Cardiac septum (tissue), 1 donor: ENCODE measurements at places on chromosomes 11 and 22. TPM values are rescaled to one million over a fixed set of nuclear protein-coding genes. Genes with fewer than 3 reads are reported as not detected.

The KDM4F gene
- not detected for total RNA-seq

The CEND1 gene
- total RNA-seq, result 0.65 TPM

The PRAME gene
- 0.27 TPM for total RNA-seq

The KRTAP5-1 gene
- total RNA-seq, result not detected

The PTPRCAP gene
- 0.40 TPM for total RNA-seq

The SLC25A18 gene
- total RNA-seq, result 0.11 TPM

The SEPTIN3 gene
- not detected for total RNA-seq

The CABP4 gene
- 0.11 TPM for total RNA-seq

The OR52I2 gene
- not detected for total RNA-seq

The CHORDC1 gene
- 38.4 TPM for total RNA-seq

The SYT7 gene
- total RNA-seq, result 9.3 TPM

The JAML gene
- 5.4 TPM for total RNA-seq

The TRIM49 gene
- not detected for total RNA-seq

The OR52B6 gene
- total RNA-seq, result not detected

The CEP126 gene
- total RNA-seq, result 1.5 TPM

The INCENP gene
- total RNA-seq, result 13.5 TPM

The MAJIN gene
- total RNA-seq, result not detected

The OR51B5 gene
- total RNA-seq, result not detected

The GLYATL2 gene
- total RNA-seq, result 0.27 TPM

The OPCML gene
- total RNA-seq, result 0.27 TPM

The MUC5B gene
- not detected for total RNA-seq

The BEST1 gene
- 1.1 TPM for total RNA-seq

The PRPF19 gene
- 32.5 TPM for total RNA-seq

The PLA2G6 gene
- 12.5 TPM for total RNA-seq

The WNT7B gene
- not detected for total RNA-seq

The SERPING1 gene
- total RNA-seq, result 90.0 TPM

The ANO1 gene
- 18.4 TPM for total RNA-seq

The ACR gene
- total RNA-seq, result 0.40 TPM

The FBLN1 gene
- 70.1 TPM for total RNA-seq

The TBX10 gene
- not detected for total RNA-seq

The NAALADL1 gene
- 3.5 TPM for total RNA-seq

The SLC29A2 gene
- total RNA-seq, result 8.8 TPM

The ACTN3 gene
- total RNA-seq, result 0.11 TPM

The MYOD1 gene
- total RNA-seq, result not detected

The PRR5 gene
- 3.2 TPM for total RNA-seq

The ANO3 gene
- not detected for total RNA-seq

The C11orf42 gene
- not detected for total RNA-seq

The ZBTB16 gene
- total RNA-seq, result 25.4 TPM

The OR51I1 gene
- total RNA-seq, result not detected

The ANO5 gene
- 58.4 TPM for total RNA-seq

The SYCE3 gene
- not detected for total RNA-seq

The SSTR3 gene
- not detected for total RNA-seq

The RBM4 gene
- total RNA-seq, result 60.1 TPM

The MCHR1 gene
- 0.43 TPM for total RNA-seq

The CRACR2B gene
- 12.2 TPM for total RNA-seq

The LMF2 gene
- total RNA-seq, result 28.7 TPM

The OOSP2 gene
- total RNA-seq, result not detected

The OR52I1 gene
- not detected for total RNA-seq
